ENCODE measurements at places on chromosomes 2 and 18.

DNA sequence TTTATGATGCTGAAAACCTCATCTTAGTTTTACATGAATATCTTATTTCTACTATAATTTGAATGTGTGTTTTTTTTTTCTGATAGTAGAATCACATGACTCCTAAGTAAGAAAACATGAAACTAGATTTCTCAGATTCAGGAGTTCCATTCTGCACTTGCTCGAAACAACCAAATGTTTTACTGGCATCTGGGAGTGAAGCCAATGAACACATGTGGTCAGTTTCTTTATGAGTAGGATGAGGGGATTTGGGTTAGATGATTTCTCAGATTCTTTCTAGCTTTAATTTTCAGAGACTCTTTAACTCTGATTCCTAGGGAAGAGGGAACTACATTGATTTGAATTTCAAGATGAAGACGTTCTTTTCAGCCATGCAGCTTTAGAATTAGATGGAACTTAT lies 225.0 kb upstream of the NT5C1B start:
- no peak overlapping the region for H3K4me3 ChIP-seq
- no peaks in the 10 kb centered on the region for H3K27me3 ChIP-seq
- no peak overlapping the region for H3K27ac ChIP-seq

GRCh38 chr2:190561094-190561493 lies 26.6 kb upstream of the NEMP2 start:
- H3K36me3 ChIP-seq: peaks cover under 1% of the 10 kb centered on the region
- H3K4me3 ChIP-seq: no peak overlapping the region
- DNase-seq: no peak
- H3K4me1 ChIP-seq: peaks cover 7% of the 10 kb centered on the region

- no peaks in the 10 kb centered on the region for H3K27me3 ChIP-seq
- no peak overlapping the region for H3K27ac ChIP-seq
- H3K4me1 ChIP-seq: no peaks in the 10 kb centered on the region
- H3K36me3 ChIP-seq: peaks cover 35% of the 10 kb centered on the region
These were observed 252.3 kb downstream of the MBD5 start for GRCh38 chr2:148273158-148273691.

DNA sequence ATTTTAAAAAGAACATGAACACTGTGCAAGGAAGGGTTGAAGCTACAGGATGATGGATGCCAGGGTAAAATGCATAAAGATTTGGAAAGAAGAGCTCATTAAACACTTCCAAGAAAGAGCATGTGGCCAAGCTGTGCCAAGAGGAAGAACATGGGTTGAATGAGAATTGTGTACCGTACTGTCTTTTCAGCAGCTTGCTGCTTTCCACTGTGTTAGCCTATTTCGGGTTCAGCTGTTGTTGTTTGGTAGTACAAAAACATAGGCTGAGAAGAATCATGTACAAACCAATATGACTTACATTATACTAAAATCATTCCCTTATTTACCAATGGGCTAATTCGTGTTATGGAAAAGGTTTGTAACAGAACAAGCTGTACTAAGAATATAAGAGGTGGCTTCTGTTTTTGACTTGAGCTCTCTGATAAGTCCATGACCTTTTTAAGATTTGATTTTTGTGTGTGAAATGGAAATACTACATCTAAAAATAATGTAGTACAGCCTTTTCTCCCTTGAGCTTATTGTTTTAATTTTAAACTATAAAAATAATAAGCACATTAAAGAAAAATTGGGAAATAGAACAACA lies 188.3 kb upstream of the STON1 start:
- H3K27me3 ChIP-seq: no peaks in the 10 kb centered on the region
- H3K27ac ChIP-seq: no peak overlapping the region
- peaks cover 29% of the 10 kb centered on the region for H3K4me1 ChIP-seq
- peaks cover 31% of the 10 kb centered on the region for H3K36me3 ChIP-seq

DNA sequence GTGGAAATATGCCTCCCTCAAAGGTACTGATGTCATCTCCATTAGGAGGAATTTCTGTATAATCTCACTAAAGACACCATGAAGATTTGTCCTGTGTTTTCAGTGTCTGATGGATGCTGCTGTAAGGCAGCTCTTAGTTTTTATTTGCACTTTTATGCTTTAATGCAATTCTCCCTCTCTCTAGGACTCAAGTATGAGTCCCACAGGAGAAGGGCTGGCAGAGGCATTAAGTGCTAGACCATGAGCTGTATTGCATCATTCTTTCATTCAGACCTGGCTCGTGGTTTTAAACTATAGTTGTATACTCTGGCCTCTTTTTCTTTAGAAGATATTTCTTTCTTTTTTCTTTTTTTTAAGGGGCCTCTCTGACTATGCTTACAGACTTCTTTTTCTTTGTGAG lies 805.6 kb downstream of the DPP10 start:
- H3K27ac ChIP-seq: no peak overlapping the region
- no peaks in the 10 kb centered on the region for H3K27me3 ChIP-seq
- no peaks in the 10 kb centered on the region for H3K36me3 ChIP-seq
- DNase-seq: no peak
- no peak overlapping the region for H3K4me3 ChIP-seq

DNA sequence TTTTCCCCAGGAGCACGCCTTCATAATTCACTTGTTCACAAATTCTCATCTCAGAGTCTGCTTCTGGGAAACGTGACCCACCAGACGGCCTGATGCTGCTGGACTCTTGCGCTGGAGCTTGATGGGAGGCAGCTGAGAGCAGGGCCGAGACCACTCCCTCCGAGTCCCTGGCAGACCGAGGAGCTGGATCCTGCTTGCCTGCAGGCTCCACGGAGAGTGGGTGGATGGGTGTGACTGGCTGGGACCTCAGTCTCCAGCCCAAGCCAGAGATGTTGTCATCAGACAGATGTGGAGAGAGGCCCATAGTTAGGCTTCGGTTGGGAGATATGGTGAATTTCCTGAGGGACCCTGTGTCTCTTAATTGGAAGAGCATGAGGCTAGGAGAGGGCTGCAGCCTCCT lies 76.4 kb downstream of the TSN start:
- no peaks in the 10 kb centered on the region for H3K4me1 ChIP-seq
- DNase-seq: no peak
- peak overlapping the region; percentile 33 for H3K27ac ChIP-seq

DNA sequence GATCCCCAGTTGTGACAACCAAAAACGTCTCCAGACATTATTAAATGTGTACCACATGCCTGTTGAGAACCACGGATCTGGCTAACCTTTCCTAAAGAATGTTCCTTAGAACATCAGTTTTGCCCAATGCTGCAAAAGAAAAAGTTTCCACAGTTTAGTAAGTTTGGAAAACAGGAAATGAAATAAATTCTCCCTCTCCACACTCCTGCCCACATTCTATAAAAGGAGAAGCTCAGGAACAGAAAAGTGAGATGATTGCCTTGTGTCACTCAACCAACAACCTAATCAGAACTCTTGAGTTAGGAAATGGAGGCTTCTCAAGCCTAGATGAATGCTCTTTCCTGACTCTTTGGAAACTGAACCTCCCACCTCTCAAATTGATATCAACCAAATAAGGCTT lies 56.1 kb upstream of the NFE2L2 start:
- H3K4me3 ChIP-seq: no peak overlapping the region
- H3K27ac ChIP-seq: no peak overlapping the region
- no peaks in the 10 kb centered on the region for H3K36me3 ChIP-seq
- no peaks in the 10 kb centered on the region for H3K27me3 ChIP-seq
- no peaks in the 10 kb centered on the region for H3K4me1 ChIP-seq
- DNase-seq: no peak

DNA sequence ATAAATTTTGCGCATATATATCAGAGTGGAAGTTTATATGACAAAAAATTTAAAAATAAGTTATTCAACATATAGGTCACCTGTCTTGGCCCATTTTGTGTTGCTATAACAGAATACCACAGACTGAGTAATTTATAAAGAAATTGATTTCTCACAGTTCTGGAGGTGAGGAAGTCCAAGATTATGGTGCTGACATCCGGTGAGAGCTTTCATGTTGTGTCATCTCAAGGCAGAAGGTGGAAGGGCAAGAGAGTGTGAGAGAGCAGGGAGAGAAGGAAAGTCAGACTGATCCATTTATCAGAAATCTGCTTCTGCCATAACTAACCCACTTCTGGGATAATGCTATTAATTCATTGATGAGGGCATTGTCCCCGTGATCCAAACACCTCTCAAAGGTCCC lies 9.0 kb upstream of the FEZ2 start:
- no peaks in the 10 kb centered on the region for H3K4me1 ChIP-seq
- no peaks in the 10 kb centered on the region for H3K36me3 ChIP-seq
- peaks cover 10% of the 10 kb centered on the region for H3K27me3 ChIP-seq
- H3K4me3 ChIP-seq: no peak overlapping the region
- DNase-seq: no peak
- H3K27ac ChIP-seq: no peak overlapping the region

GRCh38 chr2:75361486-75361885 lies 162.2 kb upstream of the TACR1 start:
- H3K36me3 ChIP-seq: no peaks in the 10 kb centered on the region
- H3K4me3 ChIP-seq: no peak overlapping the region
- no peaks in the 10 kb centered on the region for H3K4me1 ChIP-seq

GRCh38 chr2:239341146-239341732 lies 59.6 kb downstream of the HDAC4 start:
- DNase-seq: no peak
- no peaks in the 10 kb centered on the region for H3K27me3 ChIP-seq
- no peak overlapping the region for H3K27ac ChIP-seq
- H3K4me1 ChIP-seq: peaks cover 34% of the 10 kb centered on the region
- no peak overlapping the region for H3K4me3 ChIP-seq

DNA sequence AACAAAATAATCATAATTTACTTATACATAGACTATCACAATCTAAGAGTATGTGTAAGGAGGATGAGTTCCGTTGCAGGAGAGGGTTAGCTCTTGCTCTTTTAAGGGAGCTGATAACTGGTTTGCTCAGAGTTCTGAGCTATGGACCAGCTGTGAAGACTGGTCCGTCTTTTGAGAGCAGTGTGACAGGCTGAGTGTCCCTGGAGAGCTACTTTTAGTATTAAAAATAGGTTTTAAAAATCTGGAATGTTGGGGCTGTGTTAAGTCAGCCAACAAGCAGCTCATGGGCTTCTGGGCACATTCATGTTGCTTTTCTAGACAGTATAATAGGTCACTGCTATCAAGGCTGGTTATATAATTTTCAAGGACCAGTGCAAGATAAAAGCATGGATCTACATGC lies 41.5 kb upstream of the TMEM131 start:
- no peak overlapping the region for H3K4me3 ChIP-seq
- no peaks in the 10 kb centered on the region for H3K36me3 ChIP-seq
- no peak for DNase-seq
- no peaks in the 10 kb centered on the region for H3K27me3 ChIP-seq
- H3K4me1 ChIP-seq: peaks cover 46% of the 10 kb centered on the region

- no peak for DNase-seq
- H3K4me3 ChIP-seq: no peak overlapping the region
- no peaks in the 10 kb centered on the region for H3K36me3 ChIP-seq
- H3K4me1 ChIP-seq: no peaks in the 10 kb centered on the region
- H3K27ac ChIP-seq: no peak overlapping the region
- H3K27me3 ChIP-seq: peaks cover 15% of the 10 kb centered on the region
These were observed 49.9 kb upstream of the GALR1 start for GRCh38 chr18:77199707-77200106.

- DNase-seq: no peak
- H3K4me1 ChIP-seq: no peaks in the 10 kb centered on the region
- H3K4me3 ChIP-seq: no peak overlapping the region
- no peaks in the 10 kb centered on the region for H3K36me3 ChIP-seq
These were observed 1696.3 kb upstream of the TMEFF2 start for GRCh38 chr2:193891023-193891422.

- no peak for DNase-seq
- no peaks in the 10 kb centered on the region for H3K36me3 ChIP-seq
- H3K4me3 ChIP-seq: no peak overlapping the region
- H3K27ac ChIP-seq: no peak overlapping the region
These were observed 163.1 kb downstream of the MIB1 start for GRCh38 chr18:21903709-21904108.

GRCh38 chr2:127853671-127854070 lies 4.3 kb downstream of the POLR2D start:
- H3K36me3 ChIP-seq: peaks cover 40% of the 10 kb centered on the region
- no peak for DNase-seq
- no peak overlapping the region for H3K4me3 ChIP-seq
- H3K27ac ChIP-seq: peak overlapping the region; percentile 78

DNA sequence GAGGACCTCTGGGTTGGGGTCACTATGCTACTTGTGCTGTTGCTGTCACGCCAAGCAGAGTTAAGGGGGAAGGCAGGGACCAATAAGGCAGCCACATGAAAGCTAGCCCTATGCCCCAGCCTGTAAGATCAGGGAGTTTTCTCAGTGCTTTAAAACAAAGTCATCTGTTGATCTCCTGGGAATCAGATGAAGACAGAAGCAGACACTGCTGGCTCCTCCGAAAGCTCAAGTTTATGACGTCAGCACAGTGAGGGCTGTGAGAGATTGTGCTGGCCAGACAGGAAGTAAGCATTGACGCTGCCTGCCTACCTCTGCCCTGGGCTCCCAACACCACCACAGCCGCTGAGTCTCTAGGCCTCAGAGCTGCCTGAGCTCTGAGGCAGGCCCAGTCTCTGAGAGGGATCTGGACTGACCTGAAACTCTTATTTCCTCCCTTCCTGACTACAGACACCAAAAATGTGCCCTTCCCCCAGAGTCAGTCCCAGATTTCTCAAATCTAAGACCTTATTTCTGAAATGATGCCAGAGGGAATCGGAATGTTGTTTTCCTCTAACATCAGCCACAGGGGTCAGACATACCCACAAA lies 118.1 kb upstream of the EPAS1 start:
- peaks cover 11% of the 10 kb centered on the region for H3K4me1 ChIP-seq
- no peak overlapping the region for H3K4me3 ChIP-seq
- DNase-seq: peak; percentile 22
- H3K27ac ChIP-seq: no peak overlapping the region

DNA sequence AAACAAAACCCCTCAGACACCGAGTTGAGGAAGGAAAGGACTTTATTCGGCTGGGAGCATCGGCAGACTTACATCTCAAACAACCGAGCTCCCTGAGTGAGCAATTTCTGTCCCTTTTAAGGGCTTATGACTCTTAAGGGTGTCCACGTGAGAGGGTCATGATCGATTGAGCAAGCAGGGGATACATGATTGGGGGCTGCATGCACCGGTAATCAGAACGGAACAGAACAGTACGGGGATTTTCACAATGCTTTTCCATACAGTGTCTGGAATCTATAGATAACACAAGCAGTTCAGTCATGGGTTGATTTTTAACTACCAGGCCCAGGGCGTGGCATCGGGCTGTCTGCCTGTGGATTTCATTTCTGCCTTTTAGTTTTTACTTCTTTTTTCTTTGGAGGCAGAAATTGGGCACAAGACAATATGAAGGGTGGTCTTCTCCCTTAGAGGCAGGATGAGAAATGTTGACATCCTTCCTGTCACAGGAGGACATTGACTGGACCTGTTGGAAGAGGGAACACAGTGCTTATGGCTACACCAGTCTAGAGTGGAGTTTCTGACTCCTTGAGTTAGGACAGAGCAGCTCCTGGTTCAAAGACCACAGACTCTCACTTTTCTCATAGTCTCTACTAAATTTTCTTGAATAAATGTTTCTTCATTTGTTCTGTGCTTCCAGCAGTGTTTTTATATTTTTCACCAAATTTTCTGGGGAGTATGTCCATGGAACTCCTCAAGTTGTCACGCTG lies 35.8 kb downstream of the SPOPL start:
- H3K27me3 ChIP-seq: no peaks in the 10 kb centered on the region
- peaks cover 66% of the 10 kb centered on the region for H3K36me3 ChIP-seq
- DNase-seq: no peak
- peaks cover 34% of the 10 kb centered on the region for H3K4me1 ChIP-seq
- H3K27ac ChIP-seq: no peak overlapping the region

GRCh38 chr2:72033636-72034035 lies 114.0 kb downstream of the CYP26B1 start:
- no peaks in the 10 kb centered on the region for H3K27me3 ChIP-seq
- DNase-seq: no peak
- no peaks in the 10 kb centered on the region for H3K4me1 ChIP-seq
